ENCODE measurements at places on chromosomes 7 and 10.

GRCh38 chr10:62178568-62178967, 90.1 kb downstream of the RTKN2 start:
- DNase-seq: no peak

DNA sequence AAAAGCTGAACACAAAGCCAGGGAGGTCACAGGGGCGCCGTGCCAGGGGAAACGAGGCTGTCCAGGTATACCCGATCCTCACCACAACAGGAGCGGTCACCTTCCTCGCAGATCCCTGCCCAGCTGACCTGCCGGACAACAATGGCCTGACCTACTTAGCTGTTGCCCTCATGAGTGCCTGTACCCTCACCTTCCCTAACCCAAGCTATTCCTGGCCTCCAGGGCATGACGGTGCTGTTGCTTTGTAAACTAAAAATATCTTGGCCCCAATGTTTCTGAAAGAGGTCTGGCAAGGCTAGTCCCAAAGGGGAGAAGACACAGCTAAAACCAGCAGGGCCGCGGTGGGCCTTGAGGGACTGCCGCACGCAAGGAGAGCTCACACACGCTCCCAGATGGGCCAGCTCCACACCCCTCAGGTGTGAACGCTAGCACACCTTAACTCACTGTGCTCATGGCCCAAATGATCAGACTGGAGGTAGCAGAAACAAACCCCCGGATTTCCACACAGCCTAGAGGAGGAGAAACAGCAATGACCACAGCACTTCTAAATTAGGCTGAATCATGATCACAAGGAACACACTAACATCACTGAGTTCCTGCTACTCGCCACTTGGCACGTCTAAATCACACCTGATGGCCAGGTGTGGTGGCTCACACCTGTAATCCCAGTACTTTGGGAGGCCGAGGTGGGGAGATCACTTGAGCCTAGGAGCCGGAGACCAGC, 66.3 kb upstream of the CYTH3 start:
- no peak for DNase-seq

DNA sequence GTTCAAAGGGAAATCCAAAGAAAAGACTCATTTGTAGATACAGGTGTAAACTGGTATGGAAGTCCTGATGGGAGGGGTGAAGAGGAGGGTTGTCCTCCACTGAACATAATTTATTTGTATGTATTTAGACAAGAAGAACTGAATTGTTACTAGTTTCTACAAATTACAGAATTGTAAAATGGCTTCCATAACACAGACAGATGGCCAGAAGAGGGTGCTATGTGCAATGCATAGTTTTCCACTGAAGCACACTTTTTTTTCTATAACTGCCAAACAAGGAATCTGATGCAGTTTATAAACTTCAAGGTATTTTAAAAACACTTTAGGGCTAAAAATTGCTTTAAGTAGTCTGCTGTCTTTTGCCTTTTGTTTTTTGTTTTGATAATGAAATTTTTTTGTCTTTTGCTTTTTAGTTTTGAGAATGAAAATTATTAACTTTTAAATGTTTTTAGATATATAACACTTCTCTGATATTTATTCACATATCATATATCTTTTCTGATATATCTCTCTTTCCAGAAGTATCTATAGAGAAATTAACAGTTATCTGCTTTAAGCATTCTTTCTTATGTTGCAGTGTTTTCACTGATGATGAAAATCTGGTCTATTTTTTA, 58.5 kb downstream of the PHYHIPL start:
- no peak for DNase-seq

- DNase-seq: no peak
Observed at GRCh38 chr10:30013757-30014156, 45.6 kb downstream of the JCAD start.

GRCh38 chr7:1027242-1028043, 16.9 kb upstream of the GPR146 start:
- DNase-seq: no peak

All from activated CD4-positive, alpha-beta T cell treated with anti-CD3 and anti-CD28 coated beads, Interleukin-2, amount 50 U/mL, for 48 hours (primary cell).